Mesendoderm (in vitro differentiated cells): ENCODE measurements at places on chromosomes 11 and 22.

DNA sequence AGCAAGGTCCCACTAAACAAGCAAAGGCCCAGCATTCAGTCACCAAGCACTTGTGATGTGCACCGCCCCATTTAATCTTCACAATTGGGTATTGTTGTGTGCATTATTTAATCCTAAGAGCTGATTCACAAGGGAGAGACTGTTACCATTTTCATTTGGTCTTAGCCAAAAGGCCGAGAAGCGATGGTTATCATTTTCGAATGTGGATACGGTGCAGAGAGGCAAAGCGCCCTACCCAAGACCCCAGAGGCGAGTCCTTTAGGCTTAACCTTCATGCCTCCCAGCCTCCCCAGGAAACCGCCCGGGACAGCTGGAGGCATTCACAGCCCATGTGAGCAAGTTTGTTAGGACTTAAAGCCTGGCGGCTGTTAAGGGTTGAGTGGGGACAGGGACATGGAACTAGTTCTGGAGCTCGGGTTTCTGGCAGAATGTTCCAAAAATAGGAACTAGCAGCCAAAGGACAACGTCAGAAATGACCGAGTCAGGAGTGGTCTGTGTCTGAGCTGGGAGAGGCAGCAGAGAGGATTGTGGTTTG is 13.0 kb upstream of the UPK3A start:
- no peak for DNase-seq

GRCh38 chr22:40436505-40437431 is 66.4 kb downstream of the SGSM3 start:
- DNase-seq: peak; percentile 71

DNA sequence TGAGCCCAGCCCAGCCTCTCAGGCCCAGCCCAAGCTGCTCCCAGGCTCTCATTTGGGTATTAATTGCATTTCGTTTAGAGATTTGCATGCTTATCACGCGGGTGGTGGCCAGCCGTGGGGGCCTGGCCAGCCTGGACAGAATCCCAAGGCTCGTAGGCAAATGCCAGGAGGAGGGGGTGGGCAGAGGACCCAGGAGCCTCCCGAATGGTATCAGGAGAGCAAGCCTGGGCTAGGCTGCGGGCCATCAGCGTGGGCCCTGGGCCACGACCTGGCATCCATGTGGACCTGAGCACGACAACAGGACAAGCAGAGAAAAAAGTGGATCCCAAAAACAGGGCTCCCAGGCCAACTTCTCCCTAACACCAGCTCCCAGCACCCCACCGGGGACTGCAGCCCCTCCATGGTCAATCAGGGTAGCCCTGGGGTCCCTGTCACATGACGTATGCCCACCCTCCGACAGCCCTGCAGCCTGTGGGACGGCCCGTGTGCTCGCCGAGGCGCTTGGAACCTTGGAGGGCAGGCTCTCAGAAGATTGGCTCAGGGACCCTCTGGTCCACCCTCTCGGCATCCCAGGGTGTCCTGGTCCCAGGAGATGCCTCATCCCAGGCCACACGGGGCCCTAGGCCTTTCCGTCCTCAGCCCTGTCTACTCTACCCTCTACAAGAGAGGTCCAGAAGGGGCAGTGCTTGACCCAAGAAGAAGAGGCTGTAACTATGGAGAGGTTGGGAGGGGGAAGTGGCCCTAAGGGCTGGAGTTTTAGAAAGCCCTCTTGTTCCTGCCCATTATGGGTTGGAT is 8.8 kb downstream of the ASCL2 start:
- DNase-seq: no peak

DNA sequence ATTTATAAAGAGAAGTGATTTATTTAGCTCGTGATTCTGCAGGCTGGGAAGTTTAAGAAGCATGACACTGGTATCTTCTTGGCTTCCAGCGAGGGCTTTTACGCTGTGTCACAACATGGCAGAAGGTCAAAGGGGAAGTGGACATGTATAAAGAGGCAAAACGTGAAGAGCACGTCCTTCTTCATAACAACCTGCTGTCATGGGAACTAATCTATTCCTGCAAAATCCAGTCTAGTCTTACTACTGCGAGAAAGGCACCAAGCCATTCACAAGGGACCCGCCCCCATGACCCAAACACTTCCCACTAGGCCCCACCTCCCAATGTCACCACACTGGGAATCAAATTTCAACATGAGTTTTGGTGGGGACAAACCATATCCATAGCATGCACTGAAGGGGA is 58.3 kb downstream of the AMOTL1 start:
- peak; percentile 54 for DNase-seq

DNA sequence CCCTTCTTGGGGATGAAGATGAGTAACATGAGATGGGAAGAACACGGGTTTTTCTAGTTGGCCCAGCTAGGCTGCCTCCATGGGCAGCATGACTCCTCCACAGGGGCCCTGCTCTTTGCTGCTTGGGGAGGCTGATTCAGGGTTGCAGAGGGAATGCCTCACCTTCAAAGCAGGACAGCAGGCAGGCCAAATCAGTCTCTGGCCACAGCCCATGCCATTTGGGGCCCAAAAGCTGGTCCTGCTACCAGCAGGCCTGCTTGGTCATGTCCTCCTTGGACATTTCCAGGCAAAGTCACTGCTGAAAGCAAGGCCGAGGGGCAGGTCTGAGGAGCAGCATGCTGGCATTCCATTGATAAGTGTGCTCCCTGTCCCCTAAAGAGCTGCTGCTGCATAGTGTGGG is 13.8 kb upstream of the MAPK8IP1 start:
- DNase-seq: no peak

- DNase-seq: no peak
These were observed 148.2 kb upstream of the ARHGAP20 start for GRCh38 chr11:110860461-110860860.

DNA sequence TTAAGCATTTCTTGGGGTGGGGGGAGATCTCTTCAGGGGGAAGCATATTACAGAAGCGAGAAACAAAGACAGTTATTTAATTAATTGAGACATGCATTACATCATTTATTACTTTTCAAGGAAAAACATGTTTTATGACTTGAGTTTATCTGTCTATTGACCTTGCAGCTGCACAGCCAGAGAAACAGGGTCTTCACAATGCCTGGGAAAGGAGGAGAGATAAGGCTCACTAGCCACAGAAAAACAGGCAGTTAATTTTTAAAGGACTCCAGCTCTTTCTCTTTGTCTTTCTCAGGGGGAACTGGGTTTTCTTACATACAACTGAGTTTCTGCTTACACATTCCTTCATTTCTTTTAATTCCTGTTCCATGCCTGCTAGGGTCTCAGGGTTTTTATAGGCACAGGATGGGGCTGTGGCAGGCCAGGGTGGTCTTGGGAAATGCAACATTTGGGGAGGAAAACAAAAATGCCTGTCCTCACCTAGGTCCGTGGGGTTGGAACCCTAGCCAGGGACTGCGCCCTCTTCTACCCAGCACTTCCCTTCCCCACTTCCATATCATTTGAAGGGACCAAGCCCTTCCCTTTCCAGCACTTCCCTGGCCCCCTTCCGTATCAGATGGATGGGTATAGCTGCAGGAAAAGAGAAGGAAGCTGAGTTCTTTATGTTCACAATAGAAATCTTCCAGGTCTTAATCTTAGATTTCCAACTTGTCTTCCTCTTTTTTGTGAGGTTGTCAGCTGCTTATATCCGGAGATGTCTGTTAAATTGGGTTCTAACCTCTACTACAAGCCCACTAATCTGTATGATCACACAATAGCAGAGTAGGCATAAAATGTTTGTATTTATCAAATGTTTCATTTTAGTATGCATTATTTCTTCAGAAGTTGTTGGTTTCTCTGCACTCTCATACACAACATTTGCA is 38.3 kb downstream of the BIRC2 start:
- DNase-seq: no peak

- no peak for DNase-seq
These were observed 2.4 kb downstream of the SLC22A12 start for GRCh38 chr11:64593156-64594105.

- DNase-seq: no peak
These were observed 37.0 kb downstream of the PDE2A start for GRCh38 chr11:72637198-72637597.

DNA sequence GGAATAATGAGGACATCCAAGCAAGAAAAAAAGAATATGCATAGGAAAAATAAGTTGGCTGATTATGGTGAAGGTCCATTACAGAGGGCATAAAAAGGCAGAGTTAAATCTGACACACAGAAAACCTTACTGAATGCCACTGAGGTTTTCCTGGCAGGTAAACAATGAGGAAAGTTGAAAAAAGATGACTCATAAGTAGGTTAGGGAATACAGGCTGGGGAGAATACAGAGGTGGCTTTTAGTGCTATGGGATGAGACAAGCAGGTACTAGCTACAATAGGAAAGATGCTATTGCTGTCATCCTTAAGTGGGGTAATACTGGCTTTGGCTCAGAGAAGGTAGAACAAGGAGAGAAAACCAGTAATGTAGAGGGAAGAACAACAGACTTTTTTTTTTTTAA is 44.7 kb downstream of the CSTF3 start:
- DNase-seq: peak; percentile 39

DNA sequence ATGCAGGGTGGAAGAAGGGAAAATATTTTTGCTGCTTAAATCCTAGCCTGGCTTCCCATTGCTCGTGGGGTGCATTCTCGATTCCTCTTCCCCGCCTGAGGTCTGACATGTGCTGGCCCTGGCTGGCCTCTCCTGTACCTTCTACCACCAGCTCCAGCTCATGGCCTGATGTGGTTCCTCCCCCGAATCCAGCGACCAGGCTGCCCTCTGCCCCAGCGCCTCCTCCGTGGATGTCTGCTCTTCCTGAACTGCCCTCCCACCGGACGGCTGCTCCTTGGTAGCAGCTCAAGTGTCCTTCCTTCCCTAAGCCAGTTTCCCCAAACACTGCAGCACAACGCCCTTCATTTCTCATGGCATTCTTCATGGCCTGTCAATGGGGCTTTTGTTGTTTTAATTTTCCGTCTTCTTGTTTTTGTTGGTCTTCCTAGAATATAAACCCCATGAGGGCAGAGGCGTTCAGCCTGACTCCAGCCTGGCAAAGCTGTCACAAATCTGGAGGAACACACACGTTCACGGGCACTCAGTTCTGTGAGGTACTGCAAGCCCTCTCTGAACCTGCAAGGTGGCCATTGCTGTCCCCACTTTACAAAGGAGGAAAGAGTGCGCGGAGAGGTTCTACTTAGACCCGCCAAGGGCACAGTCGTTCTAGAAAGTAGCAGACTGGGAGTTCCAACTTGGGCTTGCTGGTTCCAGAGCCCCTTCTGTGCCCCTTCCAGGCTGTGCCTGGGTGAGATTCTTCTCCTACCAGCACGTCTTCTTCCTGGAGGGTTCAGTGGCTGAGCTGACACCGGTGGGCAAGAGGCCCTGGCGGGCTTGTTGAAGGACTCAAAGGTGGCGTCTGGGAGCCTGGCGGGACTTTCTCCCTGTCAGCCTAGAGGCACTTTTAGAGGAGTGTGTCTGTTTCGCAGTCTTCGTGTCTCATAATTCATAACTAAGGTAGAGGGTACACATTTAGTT is 953 bp upstream of the LRP5 start:
- DNase-seq: no peak

- DNase-seq: no peak
These were observed 2.8 kb downstream of the SYT12 start for GRCh38 chr11:67025750-67026149.

GRCh38 chr11:69497221-69497787 is 15.8 kb downstream of the LINC01488 start:
- peak; percentile 76 for DNase-seq

- no peak for DNase-seq
These were observed 340.4 kb downstream of the OPCML start for GRCh38 chr11:133191931-133192330.

GRCh38 chr11:688681-689080 is 6.3 kb downstream of the DEAF1 start:
- no peak for DNase-seq

DNA sequence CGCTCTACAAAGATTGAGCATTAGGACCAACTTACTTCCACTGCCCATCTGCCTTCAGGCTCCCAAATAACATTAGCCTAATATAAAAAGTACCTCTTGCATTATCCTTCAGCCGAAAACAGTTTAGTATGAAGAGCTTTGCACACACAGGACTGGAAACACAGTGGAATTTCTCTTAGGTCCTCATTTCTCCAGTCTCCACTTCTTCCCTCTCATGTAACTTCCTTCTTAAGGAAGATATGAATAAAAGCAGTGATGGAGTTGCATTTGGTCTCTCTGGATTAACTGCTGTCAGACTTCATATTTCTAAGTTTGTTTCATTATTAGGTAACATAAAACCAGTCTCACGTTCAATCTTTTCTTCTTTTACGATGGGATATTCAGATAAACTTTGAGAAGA is 5.6 kb upstream of the MPEG1 start:
- DNase-seq: no peak

- DNase-seq: peak; percentile 83
These were observed 62.1 kb upstream of the NUP50 start for GRCh38 chr22:45101515-45102227.

- no peak for DNase-seq
These were observed 527.0 kb downstream of the TBC1D22A start for GRCh38 chr22:47289336-47289985.

GRCh38 chr11:126700768-126701519 is 299.6 kb downstream of the KIRREL3 start:
- no peak for DNase-seq

- DNase-seq: peak; percentile 48
These were observed 29.0 kb upstream of the API5 start for GRCh38 chr11:43282607-43283440.
